ENCODE measurements at places on chromosomes 16 and 17.

DNA sequence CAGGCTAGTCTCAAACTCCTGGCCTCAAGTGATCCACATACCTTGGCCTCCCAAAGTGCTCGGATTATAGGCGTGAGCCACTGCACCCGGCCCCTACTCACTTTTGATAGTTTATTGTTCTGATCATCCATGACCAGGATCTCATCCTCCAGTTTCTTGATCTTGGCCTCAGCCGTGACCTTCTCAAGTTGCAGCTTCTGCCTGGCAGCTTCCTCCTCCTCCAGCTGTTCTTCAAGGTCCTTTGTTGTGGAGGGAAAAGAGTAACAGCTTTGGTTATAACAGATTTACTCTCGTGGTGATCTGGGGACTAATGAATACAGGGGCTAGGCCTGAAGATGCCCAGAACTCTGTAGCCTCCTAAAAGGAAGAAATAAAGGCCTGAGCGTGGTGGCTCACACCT, 89.9 kb downstream of the NDE1 start:
- DNase-seq = no peak

GRCh38 chr17:63843910-63844677, 1.6 kb upstream of the SMARCD2 start:
- DNase-seq = no peak

GRCh38 chr17:48613862-48614694, 1.0 kb downstream of the HOXB8 start:
- no peak for DNase-seq

GRCh38 chr17:46958041-46958591, 20.9 kb downstream of the RPRML start:
- DNase-seq = no peak

DNA sequence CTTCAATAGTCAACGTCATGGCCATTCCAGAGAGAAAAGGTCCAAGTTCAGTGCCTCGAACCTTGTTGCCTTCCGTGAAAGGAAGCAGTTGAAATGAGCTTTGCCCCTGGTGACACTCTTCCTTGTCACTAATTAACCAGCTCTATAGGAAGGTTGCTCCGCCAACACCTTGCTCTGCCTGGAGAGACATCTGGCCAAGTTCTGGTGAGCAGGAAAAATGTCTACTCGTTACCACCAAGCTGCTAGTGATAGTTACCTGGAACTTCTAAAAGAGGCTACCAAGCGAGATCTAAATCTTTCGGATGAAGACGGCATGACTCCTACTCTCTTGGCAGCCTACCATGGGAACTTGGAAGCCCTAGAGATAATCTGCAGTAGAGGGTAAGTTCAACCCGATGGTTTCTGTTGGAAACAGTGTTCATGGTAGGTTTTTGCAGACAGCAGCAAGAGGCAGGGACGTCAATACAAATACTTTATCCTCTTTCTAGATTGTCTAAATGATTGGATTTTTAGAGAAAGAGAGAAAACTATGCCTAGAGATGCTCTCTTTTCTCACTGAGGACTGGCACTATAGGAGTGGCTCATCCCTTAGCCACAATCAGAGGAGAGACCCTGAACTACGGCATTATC, at the start of gene ANKS4B:
Gene ANKS4B (plus strand): TSS at position 179 of the 630 bp plus-strand sequence. CDS start 39 bp downstream, at position 218.
- no peak for DNase-seq

DNA sequence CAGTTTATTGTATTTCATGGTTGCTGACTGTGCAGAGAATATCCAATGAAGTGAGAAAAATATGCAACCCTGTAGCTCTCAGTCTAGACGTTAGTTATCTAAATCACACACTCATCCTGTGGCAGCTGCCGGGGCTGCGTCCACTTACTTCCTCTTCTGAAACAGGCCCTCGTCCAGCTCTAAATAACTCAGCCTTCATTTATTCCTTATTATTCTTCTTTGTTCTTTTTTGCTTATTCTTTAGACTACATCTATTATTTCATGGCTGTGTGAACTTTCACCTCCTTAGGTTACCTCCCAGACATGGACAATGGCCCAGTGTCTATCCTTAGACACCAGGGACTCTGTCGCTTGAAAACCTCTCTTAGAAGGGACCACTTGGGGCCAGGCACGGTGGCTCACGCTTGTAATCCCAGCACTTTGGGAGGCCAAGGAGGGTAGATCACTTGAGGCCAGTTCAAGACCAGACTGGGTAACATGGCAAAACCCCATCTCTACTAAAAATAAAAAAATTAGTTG, 3.4 kb upstream of the THUMPD1 start:
- DNase-seq = no peak

GRCh38 chr17:74528491-74529199, 2.6 kb downstream of the CD300LB start:
- DNase-seq = peak; percentile 14

DNA sequence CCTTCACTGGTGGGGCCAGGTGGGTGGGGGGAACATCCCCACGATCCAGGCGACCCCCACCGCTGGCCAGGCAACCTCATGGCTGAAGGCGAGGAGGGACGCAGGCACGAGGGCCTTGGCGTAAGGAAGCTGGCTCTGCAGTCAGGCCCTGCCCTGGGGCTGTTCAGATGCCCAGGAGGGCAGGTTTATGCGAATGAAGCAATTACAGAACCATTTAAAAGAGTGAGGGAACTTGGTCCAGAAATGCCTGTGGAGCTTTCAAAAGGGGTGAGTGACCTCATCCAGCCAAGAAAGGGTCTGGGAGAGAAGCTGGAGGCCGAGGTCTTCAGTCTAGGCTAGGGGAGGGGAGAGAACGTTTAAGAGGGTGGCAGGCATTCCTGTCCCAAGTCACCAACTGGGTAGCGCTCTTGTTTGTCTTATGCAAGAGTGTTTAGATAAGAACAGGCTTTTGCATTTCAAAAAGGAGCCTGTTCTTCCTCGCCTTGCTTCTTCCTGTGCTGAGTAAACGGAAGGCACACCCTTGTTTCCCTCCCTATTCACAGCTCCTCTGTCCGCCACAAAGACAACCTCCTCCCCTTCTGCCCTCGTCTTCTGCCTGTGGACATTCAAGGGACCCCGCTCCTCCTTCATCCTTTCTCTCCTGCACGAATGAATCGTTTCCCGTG, 183.5 kb upstream of the SDK2 start:
- no peak for DNase-seq

DNA sequence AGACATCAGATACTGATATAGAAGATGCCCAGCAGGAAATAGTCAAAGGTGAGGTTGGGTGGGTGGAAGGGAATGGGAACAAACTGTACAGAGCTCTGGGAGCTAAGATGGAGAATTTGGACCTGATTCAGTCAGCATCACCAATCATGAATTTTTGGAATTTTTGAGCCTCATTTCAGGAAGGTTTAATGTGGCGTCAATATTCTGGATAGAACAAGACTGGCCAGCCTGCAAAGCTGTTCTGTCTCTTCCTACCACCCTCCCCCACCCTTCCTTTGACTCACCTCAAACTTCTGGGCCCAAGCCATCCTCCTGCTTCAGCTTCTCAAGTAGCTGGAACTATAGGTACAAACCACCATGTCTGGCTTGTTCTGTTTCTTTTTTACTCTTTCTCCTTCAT, 32.6 kb downstream of the CTCF start:
- no peak for DNase-seq

DNA sequence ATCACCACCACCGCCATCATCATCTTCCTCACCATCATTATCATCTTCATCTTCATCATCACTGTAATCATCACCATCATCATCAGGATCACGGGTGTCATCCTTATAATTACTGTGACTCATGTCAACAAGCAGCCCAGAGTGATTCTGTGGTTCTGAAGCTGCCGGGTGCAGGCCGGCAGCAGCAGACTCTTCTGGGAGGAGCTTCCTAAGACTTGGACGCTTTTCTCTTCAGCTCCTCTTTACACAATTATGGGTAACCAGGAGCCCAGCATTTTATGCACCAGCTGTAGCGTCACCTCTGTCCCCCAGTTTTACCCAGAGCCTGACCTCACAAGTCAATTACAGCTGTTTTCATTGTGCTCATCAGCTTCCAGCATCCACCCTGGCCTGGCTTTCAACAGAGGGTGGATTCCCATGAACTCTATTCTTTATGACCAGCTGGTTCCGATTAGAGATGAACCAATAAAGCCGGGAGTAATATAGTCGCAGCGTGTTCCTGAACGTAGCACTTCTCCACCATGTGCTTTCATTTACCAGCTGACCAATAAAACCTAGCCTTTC, 275.8 kb downstream of the FOXL1 start:
- DNase-seq = no peak

- peak; percentile 83 for DNase-seq
These were observed 4.9 kb downstream of the MLKL start for GRCh38 chr16:74695450-74696422.

- peak; percentile 4 for DNase-seq
These were observed 894 bp downstream of the RNF227 start for GRCh38 chr17:7915179-7915610.

DNA sequence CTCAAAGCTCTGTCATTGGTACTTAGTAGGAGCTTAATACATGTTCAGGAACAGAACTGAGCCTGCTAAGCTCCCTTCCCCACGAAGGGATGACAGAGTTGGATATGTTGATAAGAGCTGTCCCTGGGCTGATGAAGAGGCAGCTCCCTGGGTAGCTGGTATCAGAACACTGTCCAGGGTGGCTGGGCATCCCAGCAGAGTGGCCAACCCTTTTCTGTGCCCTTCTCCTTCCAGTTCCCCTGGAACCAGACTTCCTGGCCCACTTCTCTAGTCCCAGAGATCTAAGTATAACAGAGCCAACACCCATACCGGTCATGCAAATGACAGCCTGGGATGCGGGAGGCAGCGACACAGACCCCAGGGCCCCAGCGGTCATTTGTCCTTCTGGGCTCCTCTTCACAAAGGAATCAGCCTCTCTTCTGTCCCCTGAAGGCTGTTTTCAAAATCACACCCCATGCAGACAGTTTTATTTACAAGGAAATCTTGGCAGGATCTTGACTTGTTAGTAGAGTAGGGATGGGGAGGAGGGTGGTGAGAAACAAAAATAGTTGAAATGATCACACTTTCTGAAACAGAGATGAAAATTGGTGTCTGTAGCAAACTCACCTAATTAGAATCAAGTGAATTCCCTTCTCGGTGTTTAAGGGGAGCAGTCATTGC, 1.4 kb upstream of the RHBDL3 start:
- DNase-seq = no peak

DNA sequence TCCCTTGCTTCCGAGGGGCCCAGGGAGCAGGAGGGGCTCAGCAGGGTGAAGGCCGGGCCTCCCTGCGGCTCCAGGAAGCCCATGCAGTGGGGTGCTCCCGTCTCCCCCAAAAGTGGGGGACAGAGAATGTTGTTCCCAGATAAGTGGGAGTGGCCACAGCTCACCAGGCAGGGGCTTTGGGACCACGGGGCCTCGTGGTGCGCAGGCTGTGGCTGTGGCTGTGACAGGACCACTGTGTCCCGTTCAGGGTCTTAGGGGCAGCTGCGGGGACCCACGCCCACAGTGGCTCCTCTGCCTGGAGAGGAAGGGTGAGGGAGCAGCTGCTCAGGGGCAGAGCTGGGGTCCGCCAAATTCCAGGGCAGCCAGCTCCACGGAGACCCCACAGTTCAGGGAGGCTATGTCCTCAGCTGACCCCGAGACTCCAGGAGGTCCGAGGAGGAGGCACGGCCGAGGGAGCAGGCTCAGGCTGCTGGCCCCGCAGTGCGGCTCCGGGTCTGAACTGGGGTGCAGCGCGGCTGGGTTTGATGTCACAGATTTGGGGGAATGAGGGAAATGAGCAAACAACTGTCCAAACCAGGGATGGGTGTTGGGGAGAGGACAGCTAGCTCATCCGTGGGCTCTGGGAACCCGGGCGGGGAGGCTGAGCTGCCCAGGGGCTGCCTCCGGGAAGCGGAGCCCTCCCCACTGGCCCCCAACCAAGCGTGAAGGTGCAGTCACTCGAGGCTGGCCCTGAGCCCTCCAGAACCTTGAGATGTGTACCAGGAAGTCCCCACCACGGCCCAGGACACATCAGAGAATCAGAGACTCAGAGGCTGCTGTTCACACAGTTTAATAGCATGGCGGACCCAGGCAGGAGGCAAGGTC, 23.4 kb downstream of the TPSD1 start:
- DNase-seq = no peak

GRCh38 chr17:55278173-55278961, 13.6 kb downstream of the HLF start:
- DNase-seq = no peak

DNA sequence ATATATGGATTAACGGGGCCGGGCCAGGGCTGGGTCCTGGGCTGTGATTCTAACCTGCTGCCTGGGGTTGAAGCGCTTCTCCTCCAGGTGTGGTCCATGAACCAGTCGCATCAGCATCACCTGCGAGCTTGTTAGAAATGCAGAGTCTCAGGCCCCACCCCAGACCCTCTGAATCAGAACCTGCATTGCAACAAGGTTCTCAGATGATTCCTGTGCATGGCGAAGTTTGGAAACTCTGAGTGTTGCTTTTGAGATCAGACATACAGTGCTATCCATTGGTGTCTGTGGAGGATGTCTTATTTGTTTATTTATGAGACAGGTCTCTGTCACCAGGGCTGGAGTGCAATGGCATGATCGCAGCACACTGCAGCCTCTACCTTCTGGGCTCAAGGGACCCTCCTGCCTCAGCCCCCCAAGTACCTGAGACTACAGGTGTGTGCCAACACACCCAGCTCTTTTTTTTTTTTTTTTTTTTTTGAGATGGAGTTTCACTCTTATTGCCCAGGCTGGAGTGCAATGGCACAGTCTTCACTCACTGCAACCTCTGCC, 99.8 kb downstream of the PITPNC1 start:
- no peak for DNase-seq

GRCh38 chr17:81513753-81514488, 1.3 kb upstream of the ACTG1 start:
- DNase-seq = peak; percentile 31

GRCh38 chr17:7280519-7281073, 922 bp upstream of the SLC2A4 start:
- peak; percentile 89 for DNase-seq

- DNase-seq = no peak
These were observed 137.8 kb downstream of the ENGASE start for GRCh38 chr17:79212149-79213087.

- DNase-seq = no peak
These were observed 163.6 kb downstream of the SHISA6 start for GRCh38 chr17:11404431-11405276.

DNA sequence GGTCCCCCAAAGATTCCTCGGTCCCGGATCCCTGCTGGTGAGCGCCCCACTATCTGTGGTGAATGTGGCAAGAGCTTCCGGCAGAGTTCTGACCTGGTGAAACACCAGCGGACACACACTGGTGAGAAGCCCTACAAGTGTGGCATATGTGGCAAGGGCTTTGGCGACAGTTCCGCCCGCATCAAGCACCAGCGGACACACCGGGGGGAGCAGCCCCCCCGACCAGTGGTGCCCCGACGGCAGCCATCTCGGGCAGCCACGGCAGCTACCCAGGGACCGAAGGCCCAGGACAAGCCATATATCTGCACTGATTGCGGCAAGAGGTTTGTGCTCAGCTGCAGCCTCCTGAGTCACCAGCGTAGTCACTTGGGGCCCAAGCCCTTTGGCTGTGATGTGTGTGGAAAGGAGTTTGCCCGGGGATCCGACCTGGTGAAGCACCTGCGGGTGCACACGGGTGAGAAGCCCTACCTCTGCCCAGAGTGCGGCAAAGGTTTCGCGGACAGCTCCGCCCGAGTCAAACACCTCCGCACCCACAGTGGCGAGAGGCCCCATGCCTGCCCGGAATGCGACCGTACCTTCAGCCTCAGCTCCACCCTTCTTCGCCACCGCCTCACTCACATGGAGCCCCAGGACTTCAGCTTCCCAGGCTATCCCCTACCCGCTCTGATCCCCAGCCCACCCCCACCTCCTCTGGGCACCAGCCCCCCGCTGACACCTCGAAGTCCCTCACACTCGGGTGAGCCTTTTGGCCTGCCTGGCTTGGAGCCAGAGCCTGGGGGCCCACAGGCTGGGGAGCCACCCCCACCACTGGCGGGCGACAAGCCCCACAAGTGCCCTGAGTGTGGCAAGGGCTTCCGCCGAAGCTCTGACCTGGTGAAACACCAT, 2.8 kb downstream of the ZNF48 start:
- no peak for DNase-seq

- DNase-seq = no peak
These were observed 110.6 kb downstream of the VPS53 start for GRCh38 chr17:604115-604450.
